ENCODE measurements at places on chromosomes 11 and 22. TPM values are rescaled to one million over a fixed set of nuclear protein-coding genes. Genes with fewer than 3 reads are reported as not detected.

DNA sequence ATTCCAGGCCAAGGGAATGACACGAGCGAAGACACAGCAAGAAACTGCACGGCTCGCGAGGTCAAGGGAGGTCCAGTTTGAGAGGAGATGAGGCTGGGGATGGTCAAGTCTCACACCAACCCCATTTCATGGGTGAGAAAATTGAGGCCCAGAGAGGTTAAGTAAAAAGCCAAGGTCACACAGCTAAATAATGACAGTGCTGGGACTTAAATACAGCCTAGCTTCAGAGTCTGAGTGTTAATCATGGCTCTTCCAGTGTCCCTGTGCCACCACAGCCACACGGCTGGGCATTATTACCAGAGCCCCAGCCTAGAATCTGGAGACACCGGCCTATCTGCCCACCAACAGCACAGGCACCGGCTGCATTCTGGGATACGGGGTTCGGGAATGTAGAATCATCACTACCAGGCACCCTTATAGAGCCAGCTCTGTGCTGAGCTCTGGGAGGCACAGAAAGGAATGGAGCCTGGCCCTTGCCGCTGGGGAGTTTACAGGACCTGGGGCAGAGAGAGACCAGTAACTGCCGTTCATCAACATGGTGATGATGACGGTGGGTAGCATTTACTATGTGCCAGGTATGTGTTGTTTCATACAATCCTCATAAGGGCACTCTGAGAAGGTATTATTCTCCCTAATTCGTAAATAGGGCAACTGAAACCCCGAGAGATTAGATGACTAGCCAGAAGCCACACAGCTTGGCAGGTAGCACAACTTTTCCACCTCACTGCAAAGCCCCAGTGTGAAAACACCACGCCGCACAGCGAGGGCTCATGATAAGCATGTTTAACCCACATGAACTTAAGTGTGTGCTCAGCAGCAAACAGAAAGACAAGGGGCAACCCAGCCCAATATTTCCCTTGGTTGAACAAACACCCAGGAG lies 51.8 kb downstream of the CD6 start:
- no peak for DNase-seq

- no peak for DNase-seq
Measured at GRCh38 chr11:62449451-62449851, 30.6 kb downstream of the SCGB1A1 start.

- DNase-seq, result peak; percentile 93
Measured at GRCh38 chr11:60915248-60915914, 1.4 kb downstream of the TMEM109 start.

GRCh38 chr11:87722756-87723565 lies 452.3 kb downstream of the RAB38 start:
- no peak for DNase-seq

GRCh38 chr11:92657226-92657625 lies 312.2 kb upstream of the MTNR1B start:
- no peak for DNase-seq

DNA sequence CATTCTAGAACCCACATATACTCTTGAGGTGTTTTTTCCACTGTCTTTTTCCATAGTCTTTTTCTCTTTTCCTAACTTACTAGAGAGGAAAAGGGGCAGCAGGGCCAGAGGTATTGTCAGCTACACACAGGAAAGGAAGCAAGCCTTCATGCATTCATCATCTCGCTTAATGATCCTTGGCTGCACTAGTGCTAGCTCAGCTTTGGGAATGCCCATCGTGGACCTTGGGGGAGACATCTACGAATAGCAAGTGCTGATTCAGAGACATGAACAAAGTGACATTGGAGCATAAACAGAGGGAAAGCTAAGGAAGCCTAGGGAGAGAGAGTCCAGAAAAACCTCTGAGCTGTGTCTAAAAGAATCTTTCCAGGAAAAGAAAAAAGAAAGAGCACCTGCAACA lies 466.3 kb upstream of the ARHGAP42 start:
- no peak for DNase-seq

- no peak for DNase-seq
Measured at GRCh38 chr22:26529345-26529744, 17.1 kb upstream of the TFIP11 start.

GRCh38 chr11:67434395-67434881 lies 3.0 kb downstream of the PTPRCAP start:
- DNase-seq, result peak; percentile 86

GRCh38 chr11:6658647-6659046 lies 3.0 kb upstream of the DCHS1 start:
- DNase-seq, result no peak

- no peak for DNase-seq
Measured at GRCh38 chr22:22462813-22463567, 45.6 kb downstream of the ZNF280B start.

GRCh38 chr11:11464555-11464954 lies 111.5 kb upstream of the CSNK2A3 start:
- no peak for DNase-seq

Gene PLEKHA7
- 5.6 TPM for total RNA-seq

Gene RAD9A
- 30.5 TPM for total RNA-seq

Gene CECR2
- 1.1 TPM for total RNA-seq

Gene MISFA
- total RNA-seq, result 1.8 TPM

Gene RBM4B
- total RNA-seq, result 23.0 TPM

Gene CCDC89
- 1.3 TPM for total RNA-seq

Gene PRR33
- not detected for total RNA-seq
